ENCODE measurements at places on chromosomes 16 and 17. TPM values are rescaled to one million over a fixed set of nuclear protein-coding genes. Genes with fewer than 3 reads are reported as not detected.

The TMEM114 gene
- total RNA-seq: not detected

The GRB7 gene
- not detected for total RNA-seq

The CRYM gene
- not detected for total RNA-seq

The GPR139 gene
- not detected for total RNA-seq

The CETP gene
- 0.33 TPM for total RNA-seq

The FKBP10 gene
- 196 TPM for total RNA-seq

The LRRC36 gene
- total RNA-seq: 0.32 TPM

The CXCL16 gene
- 7.4 TPM for total RNA-seq

The NPIPB2 gene
- total RNA-seq: 1.8 TPM

The CHAD gene
- total RNA-seq: not detected

The ZNF174 gene
- total RNA-seq: 7.9 TPM

The TNP2 gene
- total RNA-seq: not detected

The CALB2 gene
- total RNA-seq: not detected

The GPR142 gene
- total RNA-seq: not detected

The APOH gene
- not detected for total RNA-seq

The ASGR1 gene
- total RNA-seq: 16.4 TPM

The PLXDC1 gene
- total RNA-seq: not detected

The RDM1 gene
- 0.26 TPM for total RNA-seq

The CPNE2 gene
- 73.7 TPM for total RNA-seq

The KRT33B gene
- total RNA-seq: not detected

The SEPTIN1 gene
- not detected for total RNA-seq

The RAMP2 gene
- total RNA-seq: 2.1 TPM

The TPPP3 gene
- 0.18 TPM for total RNA-seq

The ZPBP2 gene
- total RNA-seq: not detected

The TMEM235 gene
- total RNA-seq: 0.21 TPM

The LRRC46 gene
- not detected for total RNA-seq

The PRCD gene
- 0.35 TPM for total RNA-seq

The CPHXL2 gene
- not detected for total RNA-seq

The KCNG4 gene
- total RNA-seq: not detected

The OR1D5 gene
- not detected for total RNA-seq

The IL4R gene
- 33.2 TPM for total RNA-seq

The ADAP2 gene
- 0.11 TPM for total RNA-seq

The GPRC5B gene
- total RNA-seq: 58.7 TPM

The MPO gene
- under 0.01 TPM for total RNA-seq

The TSPAN10 gene
- 0.14 TPM for total RNA-seq

The PPY gene
- total RNA-seq: not detected

The SLC35G6 gene
- not detected for total RNA-seq

The WSB1 gene
- 847 TPM for total RNA-seq

The KRT40 gene
- not detected for total RNA-seq

The GLIS2 gene
- total RNA-seq: 1.6 TPM

The GP2 gene
- total RNA-seq: not detected

The KRT27 gene
- not detected for total RNA-seq
